ENCODE measurements at places on chromosomes 11 and 22.

- DNase-seq: no peak
These were observed 197.6 kb upstream of the SYN3 start for GRCh38 chr22:33255791-33256190.

DNA sequence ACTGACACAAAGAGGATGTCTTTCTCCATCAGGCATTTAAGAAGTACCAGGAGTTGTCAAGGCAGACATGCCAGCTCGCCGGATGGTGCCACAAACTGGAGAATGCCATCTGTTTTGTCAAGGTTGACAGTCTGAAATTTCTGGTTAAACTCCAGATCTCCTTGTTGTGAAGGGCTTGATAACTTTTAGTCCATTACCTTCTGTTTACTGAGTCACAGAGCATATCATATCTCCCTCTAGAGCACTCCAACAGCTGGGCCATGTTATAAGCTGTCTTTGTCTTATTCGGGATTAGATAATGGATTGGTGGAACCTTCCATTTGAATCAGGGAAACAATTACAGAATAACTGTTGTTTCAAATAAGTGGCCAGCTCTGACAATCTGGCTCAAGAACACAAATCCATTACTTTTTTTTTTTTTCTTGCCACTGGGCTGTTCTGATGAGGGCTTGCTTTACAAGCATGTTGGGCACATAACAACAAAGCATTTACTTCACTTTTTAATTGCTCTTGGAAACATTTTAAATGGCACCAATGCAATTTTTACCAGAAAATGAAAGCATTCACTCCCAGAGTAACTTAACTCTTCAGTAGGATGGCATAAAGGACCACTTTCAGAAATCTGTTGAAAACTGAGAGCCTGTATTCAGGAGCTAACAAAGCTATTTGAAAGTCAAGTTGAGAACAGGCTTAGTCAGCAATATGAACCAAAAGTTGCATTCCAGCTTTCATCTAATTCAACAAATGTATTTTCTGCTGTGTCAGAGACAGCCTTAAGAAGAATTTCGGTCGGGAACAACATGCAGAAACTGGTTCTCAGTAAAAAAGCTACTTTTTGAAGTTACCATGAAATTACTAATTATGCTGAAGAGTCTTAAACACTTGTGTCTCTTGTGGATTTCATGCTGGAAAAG is 227.6 kb upstream of the PITPNB start:
- no peak for DNase-seq

DNA sequence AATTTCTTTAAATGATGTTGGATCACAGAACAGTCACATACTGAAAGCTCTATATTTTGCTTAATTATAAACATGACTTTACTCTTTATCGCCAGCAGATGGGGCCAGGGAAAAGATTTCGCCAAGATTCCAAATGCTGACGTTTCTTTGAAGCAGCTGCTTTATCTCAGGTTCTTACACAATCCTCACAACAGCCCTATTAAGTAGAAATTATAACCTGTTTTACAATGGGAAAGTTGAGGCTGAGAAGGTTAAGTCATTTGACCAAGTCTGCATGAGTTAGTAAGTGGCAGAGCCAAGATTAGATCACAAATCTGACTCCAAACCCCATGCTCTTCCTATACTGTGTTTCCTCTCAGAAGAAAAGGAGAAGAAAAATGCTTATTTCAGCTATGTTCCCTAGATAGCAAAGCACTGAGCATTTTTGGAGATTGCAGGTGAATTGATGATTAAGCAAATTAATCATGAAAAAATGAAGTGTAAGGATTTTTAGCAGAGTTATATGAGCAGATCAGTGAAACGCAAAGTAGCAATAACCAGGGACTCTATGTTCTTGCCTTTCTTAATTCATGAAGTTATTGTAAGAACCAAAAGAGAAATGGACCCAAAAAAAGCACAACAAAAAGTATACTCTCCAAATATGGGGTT is 79.0 kb downstream of the AASDHPPT start:
- DNase-seq: peak; percentile 93

GRCh38 chr22:36339171-36340065 is 48.3 kb downstream of the MYH9 start:
- DNase-seq: no peak

GRCh38 chr11:117883063-117883462 is 6.6 kb upstream of the FXYD6 start:
- DNase-seq: no peak

- DNase-seq: peak; percentile 86
These were observed at the start of gene CSNK1E for GRCh38 chr22:38317122-38317994. Gene CSNK1E, minus strand, starts transcription at chr22:38317433. Its CDS starts 3,276 bp downstream, at chr22:38314157.

DNA sequence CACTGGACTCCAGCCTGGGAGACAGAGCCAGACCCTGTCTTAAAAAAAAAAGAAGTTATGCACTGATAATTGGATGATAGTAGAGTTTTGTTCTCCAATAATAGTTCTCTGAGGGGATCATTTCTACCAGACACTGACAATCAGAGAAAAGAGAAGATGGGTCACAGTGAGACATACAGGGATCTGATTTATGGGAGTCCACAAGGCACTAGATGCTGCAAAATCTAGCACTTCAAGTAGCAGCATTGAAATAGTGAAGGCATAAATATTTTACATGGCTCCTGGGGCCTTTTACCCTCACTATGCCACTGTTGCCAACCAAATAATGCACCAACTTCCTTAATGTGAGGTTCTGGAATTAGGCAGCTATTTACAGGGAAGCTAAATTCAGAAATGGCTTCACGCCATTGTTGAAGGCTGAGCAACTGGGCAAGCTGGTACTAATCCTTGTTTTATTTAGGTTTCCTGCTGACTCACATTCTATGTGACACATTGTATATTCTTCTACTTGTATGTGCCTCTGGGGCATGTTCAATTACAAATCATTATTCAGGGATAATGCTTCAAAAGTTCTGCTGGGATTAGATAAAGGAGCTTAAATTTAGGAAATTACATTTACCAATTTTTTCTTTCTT is 38.2 kb upstream of the ABTB2 start:
- DNase-seq: no peak

GRCh38 chr22:30989474-30989873 is 20.4 kb downstream of the TUG1 start:
- DNase-seq: no peak

DNA sequence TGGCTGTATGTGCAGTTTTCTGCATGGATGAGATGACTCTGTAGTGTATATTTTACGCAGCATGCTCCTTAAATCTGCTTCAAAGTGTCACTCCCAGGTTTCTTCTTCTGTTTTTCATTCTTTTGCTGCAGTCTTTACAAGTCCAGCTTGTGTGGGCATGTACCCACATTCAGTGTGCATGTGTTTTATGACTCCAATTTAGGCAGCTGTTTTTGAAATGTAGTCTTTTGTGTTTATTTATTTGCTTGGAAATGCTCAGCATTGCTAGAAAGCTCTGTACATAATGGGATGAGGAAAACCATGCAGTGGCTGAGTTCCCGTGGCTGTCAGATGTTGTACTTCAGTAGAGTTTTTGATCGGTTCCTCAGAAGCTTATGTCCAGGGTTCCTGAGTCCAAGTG is 138.5 kb downstream of the ARHGAP42 start:
- no peak for DNase-seq

DNA sequence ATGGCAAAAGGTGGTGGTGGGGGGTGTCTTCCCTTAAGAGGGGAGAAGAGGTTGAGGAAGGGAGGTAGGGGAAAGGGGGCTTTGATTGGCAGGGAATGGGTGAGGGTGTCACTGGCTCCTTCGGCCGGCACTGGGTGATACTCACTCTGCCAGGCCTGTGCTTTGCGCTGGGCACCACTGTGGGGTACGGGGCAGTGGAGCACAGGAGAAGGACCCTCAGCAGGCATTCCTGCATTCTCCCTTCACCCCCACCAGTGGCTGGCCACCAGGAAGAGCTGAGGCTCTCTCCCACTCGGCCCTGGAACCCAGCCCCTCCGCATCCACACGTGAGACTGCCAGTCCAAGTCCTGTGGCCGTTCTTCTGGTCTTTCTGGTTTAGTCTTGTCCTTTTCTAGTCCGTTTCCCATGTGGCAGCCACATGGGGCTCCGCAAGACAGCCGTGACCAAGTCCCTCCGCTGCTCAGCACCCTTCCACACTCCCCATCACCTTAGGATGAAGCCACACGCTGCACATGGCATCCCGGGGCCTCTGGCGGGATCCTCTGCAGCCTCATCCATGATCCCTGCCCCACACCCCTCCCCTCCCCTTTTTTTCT is 8.0 kb downstream of the CAPN5 start:
- no peak for DNase-seq

DNA sequence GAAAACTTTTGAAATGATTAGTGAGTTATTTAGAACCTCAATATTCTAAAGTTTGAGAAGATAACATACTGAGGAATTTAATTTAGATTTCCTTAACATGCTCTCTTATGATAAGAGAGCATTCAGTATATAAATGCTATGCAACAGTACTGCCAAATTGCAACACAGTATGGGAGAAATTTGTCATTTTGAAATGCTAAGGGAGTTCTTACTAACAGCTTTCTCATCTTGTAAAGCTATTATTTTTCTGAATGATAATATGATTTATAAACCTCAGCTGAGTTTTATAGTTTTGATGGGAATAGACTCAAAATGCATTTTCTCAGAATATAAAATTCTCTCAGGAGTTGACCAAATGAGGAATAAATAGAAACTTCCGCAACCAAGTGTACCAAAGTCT is 108.4 kb downstream of the SPON1 start:
- no peak for DNase-seq

GRCh38 chr22:42321908-42322561 is 51.6 kb upstream of the TCF20 start:
- peak; percentile 86 for DNase-seq

DNA sequence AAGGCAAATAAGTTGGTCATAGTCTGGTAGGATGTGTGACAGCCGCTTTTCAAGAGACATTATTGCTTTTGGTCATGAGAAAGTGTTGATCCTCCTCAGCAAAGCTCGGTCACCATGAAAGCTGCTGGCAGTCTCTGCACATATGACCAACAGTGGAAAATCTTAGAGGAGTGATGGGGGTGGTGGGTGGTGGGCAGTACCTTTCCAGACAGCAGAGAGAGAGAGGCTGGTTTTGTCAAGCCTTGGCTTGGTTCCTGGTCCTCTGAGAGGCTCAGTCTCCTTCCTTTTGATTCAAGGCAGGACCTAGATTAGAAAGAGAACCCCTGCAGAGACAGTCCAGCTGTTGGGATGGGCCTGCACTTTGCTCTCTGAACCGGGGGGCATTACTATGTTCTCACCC is 20.0 kb upstream of the VSIG10L2 start:
- DNase-seq: no peak

DNA sequence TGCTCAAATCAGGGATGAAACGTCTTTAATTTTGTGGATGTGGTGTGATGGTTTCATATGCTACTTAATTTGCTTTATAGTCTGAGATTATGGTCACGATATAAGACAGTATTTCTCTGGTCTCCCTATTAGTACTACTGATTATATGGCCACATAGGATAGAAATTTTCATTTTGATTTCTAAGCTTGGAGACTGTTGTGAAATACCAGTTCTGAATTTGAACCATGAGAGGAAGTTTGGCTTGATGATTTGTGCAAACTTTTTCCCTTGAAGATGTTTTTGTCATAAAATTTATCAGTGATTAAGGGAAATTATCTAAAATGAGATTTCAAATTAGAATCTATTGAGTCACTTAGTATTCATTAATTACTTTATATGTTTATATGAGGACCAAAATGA is 2.7 kb downstream of the RNF169 start:
- DNase-seq: no peak

DNA sequence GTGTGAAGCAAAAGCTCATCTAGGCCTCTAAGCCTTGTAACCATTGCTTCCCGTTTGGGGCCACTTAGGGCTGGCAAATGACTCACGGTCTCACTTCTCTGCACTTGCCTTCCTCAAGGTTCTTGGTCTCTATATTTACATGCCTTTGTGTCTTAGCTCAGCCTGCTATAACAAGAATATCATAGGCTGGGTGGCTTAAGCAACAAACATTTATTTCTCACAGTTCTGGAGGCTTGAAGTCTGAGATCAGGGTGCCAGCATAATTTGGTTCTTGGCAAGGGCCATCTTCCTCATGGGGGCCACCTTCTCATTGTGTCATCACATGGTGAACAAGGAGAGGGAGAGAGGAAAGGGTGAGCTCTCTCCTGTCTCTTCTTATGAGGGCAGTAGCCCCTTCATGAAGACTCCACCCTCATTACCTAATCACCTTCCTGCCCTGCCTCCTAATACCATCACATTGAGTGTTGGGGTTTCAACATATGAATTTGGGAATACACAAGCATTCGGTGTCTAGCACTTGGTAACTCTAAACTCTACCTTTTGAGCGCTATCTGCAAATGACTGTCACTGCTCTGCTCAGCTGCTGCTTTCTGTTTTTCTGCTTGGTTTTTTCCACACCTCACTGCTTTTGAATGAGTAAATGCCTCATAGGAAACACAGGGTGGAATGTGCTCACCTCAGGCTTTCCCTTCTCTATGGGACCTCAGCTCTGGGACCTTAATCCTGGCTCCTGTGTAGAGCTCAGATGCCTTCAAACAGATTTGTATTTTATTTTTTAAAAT is 16.2 kb upstream of the ME3 start:
- DNase-seq: no peak

GRCh38 chr11:15829312-15829711 is 527.0 kb downstream of the SOX6 start:
- DNase-seq: no peak

GRCh38 chr11:56910785-56911184 is 77.9 kb upstream of the OR5AK2 start:
- DNase-seq: peak; percentile 18

- peak; percentile 89 for DNase-seq
These were observed 72.0 kb downstream of the SYN3 start for GRCh38 chr22:32985899-32986765.

- DNase-seq: no peak
These were observed 1376.1 kb upstream of the TENM4 start for GRCh38 chr11:80816966-80817365.

- no peak for DNase-seq
These were observed 5.1 kb upstream of the ZNF280B start for GRCh38 chr22:22513619-22514018.

- no peak for DNase-seq
These were observed 547 bp downstream of the TUBA8 start for GRCh38 chr22:18110954-18111758.

- no peak for DNase-seq
These were observed 1448.6 kb upstream of the RAG2 start for GRCh38 chr11:38046571-38047135.

GRCh38 chr11:84673753-84674152 is 953.4 kb downstream of the DLG2 start:
- DNase-seq: no peak

GRCh38 chr11:57521116-57521515 is 5.6 kb upstream of the SLC43A1 start:
- DNase-seq: no peak

GRCh38 chr11:6895010-6895409 is 2.7 kb upstream of the OR2D2 start:
- no peak for DNase-seq

- DNase-seq: peak; percentile 75
These were observed 35.0 kb downstream of the DKK3 start for GRCh38 chr11:11973361-11973800.

DNA sequence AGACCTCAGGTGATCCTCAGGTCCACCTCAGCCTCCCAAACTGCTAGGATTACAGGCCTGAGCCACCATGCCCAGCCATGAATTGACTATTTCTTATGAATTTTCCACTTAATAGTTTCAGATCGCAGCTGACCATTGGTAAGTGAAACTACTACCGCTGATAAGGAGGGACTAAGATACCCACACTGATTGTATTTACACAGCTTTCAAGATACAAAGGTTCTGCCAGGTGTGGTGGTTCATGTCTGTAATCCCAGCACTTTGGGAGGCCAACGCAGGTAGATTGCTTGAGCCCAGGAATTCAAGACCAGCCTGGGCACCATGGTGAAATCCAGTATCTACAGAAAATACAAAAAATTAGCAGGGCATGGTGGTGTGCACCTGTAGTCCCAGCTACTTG is 3.9 kb downstream of the CHEK2 start:
- no peak for DNase-seq

GRCh38 chr11:123308077-123308476 is 113.0 kb upstream of the CLMP start:
- peak; percentile 87 for DNase-seq

All from cardiac muscle cell (in vitro differentiated cells and primary cell).